RPMI7951 (cell line): ENCODE measurements at places on chromosomes 7 and 10.
A peak's percentile ranks its signal among the peaks of the same experiment; 100 is the strongest.

- DNase-seq = no peak
Observed at GRCh38 chr10:72524489-72524888, 101.4 kb downstream of the MICU1 start.

GRCh38 chr10:87603769-87604168, 55.9 kb upstream of the PAPSS2 start:
- no peak for DNase-seq

GRCh38 chr7:82443547-82444219, at the start of gene CACNA2D1:
CACNA2D1 (minus strand) TSS chr7:82443777.
- peak; percentile 76 for DNase-seq

- no peak for DNase-seq
Observed at GRCh38 chr7:80775897-80776296, 137.5 kb downstream of the CD36 start.

GRCh38 chr7:27751888-27752660, 12.1 kb downstream of the TAX1BP1 start:
- DNase-seq = no peak

DNA sequence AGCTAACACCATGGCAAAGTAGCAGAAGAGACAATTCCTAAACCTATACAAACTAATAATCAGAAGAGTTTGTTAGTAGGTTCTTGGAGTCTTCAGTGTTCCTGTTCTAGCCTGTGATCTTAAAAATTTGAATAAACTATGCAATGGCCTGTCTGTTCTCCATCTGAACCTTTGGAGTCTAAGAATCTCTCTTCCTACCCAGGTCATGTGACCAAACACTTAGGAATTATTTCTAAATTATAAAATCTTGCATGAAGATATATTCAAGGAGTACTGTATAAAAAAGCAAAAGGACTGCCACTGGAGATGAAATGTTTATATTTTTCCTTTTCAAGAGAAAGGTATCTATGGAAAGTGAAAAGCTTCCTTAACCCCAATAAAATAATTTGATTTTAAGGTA, 2.4 kb downstream of the MKI67 start:
- no peak for DNase-seq

DNA sequence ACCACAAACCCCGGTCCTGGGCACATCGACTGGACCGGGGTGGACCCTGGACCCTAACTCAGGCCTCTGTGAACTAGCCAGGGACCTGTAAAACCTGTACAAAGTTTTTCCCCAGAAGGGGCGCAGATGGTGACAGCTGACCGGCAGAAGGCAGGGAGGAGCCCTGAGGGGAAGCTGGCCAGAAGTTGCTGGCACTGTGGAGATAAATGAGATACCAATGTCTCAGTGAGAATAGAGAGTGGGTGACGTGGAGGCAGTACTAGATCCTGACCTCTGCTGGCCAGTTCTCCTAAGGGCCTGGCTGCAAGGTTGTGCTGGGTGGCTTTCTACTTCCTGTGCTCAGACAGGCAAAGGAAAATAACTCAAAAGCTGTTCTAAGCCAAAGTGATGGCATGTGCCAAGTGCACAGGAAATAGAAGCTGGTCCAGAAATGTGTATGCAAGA, 10.6 kb upstream of the TSPAN14 start:
- DNase-seq = peak; percentile 83

GRCh38 chr7:117667456-117667855, 187.6 kb downstream of the CFTR start:
- no peak for DNase-seq
